ENCODE measurements at places on chromosomes 11 and 22.

GRCh38 chr22:29306835-29307595 lies 565 bp downstream of the GAS2L1 start:
- DNase-seq, result no peak

DNA sequence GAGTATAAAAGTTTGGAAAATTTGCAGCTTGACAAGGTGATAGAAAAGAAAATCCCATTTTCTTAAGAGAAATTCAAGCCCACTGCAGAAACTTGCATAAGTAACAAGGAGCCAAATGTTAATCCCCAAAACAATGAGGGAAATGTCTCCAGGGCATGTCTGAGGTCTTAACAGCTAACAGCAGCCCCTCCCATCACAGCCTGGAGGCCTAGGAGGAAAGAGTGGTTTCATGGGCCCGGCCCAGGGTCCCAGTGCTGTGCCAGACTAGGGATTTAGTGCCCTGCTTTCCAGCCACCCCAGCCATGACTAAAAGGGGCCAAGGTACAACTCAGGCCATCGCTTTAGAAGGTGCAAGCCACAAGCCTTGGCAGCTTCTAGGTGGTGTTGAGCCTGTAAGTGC lies 123.7 kb upstream of the TRPC6 start:
- DNase-seq, result no peak

DNA sequence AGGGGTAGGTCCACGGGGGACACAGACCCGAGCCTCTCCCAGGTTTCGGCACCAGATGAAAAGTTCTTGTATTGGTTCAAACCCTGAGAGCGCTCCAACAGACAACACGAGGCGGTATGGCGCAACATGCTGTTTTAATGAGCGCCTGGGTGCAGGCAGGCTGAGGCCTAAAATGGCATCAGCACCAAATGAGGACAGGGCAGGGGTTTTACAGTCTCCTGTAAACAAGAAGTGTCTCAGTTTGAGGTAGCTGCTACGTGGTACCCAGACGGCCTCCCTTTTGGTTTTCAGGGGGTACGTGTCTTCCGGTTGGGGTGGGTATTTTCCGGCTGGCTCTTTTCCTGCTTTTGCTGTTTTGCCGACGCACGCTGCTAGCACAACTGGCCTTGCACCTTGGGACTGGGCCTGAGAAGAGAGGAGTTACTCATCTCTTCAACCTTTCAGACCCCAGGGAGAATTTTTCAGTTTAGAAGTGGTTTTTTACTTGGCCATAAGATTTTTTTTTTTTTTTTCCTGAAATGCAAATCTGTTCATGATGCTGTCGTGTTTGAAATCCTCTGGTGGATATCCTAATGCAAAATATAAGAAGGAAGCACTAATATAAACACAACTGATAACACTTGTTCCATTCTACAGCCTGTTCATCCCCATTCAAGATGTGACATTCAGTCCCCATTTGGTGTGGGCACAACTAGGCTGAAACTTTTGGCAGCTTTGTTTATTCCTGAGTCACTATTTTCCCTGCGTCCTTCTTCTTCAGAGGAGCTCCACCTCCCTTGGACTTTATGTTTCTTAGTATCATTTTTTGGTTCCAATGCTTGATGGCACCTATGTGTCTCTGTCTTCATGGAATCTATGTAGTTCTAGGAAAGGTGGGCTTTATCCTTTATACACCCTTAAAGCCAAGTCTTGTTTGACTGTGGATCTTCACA lies 6.5 kb downstream of the PPFIBP2 start:
- DNase-seq, result peak; percentile 72

GRCh38 chr22:32076761-32077084 lies 33.7 kb downstream of the SLC5A1 start:
- no peak for DNase-seq

DNA sequence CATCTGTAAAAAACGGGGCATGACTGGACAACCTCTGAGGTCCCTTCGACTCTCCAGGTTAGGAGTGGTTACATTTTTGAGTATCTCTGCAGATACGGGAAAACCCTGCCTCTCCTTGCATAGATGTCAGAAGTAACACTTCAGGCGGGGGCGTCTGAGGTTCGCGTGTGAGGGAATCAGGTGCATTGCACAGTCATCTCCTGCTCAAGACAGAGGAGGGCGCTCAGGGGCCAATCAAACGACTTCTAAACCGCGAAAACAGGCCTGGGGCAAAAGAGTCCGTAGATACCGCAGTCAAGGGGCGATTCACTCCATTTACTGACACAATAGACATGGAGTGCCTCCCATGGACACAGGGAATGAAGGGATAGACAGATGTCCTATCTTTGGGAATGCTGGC lies 31.7 kb downstream of the KIRREL3 start:
- DNase-seq, result no peak

GRCh38 chr22:25183949-25184619 lies 15.6 kb upstream of the CRYBB3 start:
- no peak for DNase-seq

DNA sequence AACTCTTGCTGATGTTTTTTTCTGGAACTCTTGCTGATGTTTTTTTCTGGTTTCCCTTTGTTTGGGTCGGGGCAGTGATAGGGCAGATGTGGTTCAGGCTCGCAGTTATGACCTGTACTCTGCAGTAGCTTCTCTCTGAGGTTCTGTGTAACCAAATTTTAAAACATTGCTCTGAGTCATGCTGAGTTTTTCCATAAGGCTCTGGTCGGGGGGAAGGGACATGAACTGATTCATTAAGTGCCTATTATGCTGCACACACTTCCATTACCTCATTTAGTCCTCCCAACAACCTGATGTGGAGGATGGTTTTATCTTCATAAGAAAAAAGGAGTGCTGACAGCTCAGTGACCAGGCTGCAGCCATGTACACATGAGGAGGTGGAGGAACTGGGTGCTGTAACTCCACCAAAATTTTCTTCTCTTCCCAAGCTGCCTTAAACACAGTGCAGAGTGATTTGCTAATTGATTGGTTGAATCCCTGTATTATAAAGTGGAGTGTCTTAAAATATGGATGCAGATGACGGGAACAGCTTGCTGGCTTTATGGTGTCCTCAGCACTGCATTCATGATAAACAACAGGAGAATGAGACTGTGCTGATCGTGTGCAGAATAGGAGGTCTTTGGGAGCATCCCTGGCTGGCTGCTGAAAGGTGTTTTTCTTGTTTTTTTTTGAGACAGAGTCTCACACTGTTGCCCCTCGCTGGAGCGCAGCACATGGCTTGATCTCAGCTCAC lies 19.1 kb downstream of the TNRC6B start:
- no peak for DNase-seq

DNA sequence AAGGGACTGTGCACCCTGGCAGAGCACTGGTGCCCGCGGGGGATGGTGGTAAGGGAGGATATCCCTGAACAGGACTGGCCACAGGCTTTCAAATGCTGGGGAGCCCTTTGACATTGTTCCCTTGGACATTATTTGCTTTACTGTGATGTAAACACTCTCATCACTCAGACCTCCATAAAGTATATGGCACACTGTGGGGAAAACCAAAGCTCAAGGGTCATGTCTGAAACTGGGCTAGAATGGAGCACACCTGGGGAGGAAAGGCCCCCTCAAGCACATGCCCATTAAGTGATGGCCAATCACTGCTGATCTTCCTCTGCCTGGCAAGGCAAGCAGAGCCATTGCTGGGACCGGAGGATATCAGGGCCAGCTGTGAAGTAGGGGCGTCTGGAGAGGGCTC lies 60.9 kb upstream of the TENM4 start:
- no peak for DNase-seq

DNA sequence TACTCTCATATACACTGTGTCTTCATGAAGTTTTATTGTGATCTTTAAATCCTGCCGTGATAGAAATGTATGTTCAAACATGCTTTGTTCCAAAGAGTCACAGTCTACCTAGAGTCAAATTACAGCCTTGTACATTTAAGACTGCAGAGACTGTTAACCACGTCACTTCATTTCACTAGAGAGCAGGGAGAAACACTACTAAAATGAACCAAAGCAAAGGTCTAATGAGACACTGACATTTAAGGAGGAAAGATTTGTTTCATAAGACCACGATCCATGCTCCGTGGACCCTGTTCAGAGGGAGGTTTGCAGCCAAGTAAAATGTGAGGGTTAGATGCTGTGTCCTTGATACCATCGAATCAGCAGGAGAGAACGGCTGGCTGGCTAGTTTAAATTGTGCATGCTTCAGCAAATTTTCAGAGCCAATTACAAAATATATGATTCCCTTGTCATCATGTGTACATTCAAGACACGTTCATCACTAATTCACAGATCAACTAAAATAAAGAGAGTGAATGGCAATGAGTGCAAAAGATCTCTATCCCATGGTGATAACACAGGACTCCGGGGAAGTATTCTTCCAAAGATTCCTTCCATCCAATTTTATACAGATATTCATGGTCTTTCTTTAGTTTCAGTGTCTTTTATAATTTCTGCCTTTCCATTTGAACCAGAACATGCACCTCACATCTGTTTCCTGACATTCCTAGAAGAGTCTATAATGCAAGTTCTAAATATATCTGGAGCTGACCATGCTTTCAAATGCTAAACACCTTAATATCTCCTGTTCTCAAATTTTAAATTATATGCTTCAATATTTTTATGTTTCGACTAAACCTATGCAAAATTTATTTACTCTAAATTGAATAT lies 960.9 kb upstream of the FAT3 start:
- DNase-seq, result no peak

DNA sequence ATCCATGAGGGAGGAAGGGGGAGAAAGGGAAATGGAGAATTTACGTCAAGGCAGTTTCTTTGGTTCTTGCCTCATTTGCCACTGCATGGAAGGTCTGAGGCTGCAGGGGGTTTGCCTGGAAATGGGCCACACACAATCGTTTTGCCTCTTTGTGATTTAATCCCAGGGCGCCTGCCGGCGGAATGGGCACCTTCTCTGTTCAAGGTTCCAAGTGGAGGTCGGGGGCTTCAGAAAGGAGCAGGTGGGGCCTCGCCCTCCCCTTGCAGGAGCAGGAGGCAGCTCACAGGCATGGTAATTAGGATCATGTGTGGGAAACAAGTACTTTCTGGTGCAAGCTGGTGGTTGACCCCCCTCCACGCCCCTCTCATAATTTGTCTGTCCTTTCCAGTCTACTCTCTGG lies 29.9 kb downstream of the MPPED1 start:
- no peak for DNase-seq

GRCh38 chr11:94849839-94850238 lies 81.7 kb downstream of the AMOTL1 start:
- no peak for DNase-seq

GRCh38 chr11:7551571-7551970 lies 37.8 kb downstream of the PPFIBP2 start:
- DNase-seq, result no peak

- DNase-seq, result no peak
These were observed 113.2 kb upstream of the RAG2 start for GRCh38 chr11:36711104-36711825.

DNA sequence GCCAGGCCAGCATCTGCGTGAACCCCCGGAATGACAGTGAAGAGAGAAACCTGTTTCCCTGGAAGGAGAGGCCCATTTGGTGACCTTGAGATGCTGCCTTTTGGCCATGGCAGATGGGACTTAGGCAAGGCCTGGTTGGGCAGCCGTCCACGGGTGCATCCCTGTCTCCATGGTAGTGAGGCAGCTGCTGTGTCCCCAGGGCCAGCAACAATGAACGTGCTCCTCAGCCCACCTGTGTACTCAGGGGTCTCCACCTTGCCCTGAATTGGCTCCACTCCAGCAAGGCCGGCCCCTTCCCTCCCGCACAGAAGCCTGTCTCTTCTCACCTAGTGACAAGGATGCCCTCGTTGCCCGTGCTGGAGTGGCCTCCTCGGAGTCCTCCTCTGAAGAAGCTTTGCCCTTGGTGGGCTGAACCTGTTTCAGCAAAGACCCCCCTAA lies 441.1 kb downstream of the TBC1D22A start:
- no peak for DNase-seq

DNA sequence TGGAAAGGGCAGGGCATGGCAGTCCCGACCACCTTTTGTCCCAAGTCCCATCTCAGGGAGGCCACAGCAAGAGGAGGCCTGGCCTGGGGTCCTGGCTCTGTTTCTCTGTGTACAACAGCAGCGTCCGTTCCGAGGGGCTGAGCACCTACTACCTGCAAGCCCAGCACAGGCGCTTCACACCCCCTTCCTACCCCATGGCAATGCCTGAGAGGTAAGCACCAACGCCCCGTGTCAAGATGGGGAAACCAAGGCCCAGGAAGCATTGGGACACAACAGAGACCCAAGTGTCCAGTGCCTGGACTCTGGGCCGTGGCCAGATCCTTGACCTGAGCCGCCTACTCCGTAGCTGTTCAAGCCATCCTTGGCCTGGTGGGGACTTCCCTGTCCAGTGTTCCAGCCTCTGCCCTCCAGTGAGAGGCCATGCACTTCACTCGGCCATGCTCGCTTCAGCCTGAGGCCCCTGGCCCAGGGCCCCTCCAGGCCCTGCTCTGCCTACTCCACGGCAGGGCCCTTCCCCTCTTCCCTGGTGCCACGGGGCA lies 14.3 kb upstream of the TCF20 start:
- DNase-seq, result no peak

DNA sequence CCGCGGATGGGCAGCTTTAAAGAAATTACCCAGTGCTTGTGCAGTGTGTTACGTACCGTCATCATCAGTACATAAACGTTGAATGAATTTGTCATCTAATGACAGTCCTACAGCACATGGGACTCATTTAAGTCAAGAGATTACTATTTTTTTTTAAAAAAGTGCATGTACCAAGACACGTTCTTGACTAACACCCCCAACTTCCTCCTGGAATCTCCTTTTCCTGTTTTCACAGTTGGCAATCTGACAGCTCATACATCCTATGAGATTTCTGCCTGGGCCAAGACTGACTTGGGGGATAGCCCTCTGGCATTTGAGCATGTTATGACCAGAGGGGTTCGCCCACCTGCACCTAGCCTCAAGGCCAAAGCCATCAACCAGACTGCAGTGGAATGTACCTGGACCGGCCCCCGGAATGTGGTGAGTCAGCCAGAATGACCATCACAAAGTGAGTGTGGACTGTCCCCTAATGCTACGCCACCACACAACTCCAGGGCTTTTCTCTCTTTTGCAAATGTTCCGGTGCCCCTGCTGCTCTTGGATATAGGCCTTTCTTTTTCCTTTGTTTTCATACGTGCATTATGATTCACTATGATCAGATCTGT lies 162.0 kb upstream of the SORL1-AS1 start:
- no peak for DNase-seq

- DNase-seq, result no peak
These were observed 18.7 kb downstream of the IGF2 start for GRCh38 chr11:2120359-2121100.

DNA sequence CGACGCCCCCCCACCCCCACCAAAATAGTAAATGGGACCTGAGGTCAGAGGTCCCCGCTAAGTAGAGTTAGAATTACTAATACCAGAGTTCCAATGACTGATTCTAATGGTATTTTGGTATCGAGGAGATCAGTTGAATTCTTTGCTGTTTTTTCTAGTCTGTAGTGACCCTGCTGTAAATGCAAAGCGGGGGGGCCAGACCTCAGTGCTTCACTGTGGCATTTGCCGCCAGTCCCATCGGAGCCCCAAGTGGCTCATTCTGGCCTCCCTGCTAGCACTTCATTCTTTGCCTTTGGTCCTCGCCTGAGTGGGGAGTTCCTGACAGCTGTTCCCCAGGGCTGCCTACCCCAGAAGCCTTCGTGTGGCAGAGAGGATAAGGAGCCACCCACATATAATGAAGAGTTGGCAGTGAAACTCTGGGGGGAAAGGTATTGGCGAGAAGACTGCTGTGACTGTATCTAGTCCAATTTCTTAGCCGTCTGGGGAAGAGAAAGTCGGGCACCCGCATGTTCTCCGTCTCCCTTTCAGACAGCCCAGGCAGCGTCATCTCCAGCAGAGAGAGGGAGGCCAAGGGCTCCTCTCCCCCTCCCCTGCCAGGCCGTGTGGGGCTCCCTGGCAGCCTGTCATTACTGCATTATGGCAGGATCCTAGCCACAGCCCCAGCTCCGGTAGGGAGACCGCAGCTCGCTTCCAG lies 19.4 kb upstream of the CABP7 start:
- no peak for DNase-seq
